Lung (tissue), 17 donors: ENCODE measurements at places on chromosomes 3 and 15. TPM values are rescaled to one million over a fixed set of nuclear protein-coding genes. Genes with fewer than 3 reads are reported as not detected.

DNA sequence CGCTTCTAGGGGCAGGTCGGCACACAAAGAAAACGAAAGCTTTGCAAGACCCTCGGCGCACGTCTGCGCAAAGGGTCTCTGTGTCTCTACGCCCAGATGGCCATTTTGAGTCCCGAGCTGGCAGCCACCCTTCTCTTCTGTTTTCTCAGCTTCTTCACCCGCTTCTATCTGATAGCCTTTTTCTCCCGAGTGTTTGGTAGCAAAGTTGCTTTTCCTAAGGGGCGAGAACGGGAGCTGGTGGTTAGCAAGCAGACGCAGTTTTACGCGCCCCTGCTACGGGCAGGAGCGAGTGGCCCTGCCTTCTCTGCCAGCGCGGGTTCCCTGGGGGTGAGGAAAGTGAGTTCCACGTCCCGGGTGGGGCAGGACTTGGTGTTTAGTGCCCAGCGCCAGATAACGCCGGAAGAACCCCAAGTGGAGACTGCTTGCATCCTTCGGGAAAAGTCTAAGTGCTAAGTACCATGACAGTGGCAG is 2.9 kb upstream of the MKRN2 start:
- H3K4me3 ChIP-seq, result peak overlapping the region; percentile 15
- no peaks in the 10 kb centered on the region for H3K27me3 ChIP-seq
- H3K4me1 ChIP-seq, result peaks cover 5% of the 10 kb centered on the region

GRCh38 chr3:102712896-102713295 is 278.1 kb downstream of the ZPLD1 start:
- no peaks in the 10 kb centered on the region for H3K4me1 ChIP-seq
- no peak for DNase-seq
- H3K27me3 ChIP-seq, result no peaks in the 10 kb centered on the region
- H3K36me3 ChIP-seq, result no peaks in the 10 kb centered on the region

DNA sequence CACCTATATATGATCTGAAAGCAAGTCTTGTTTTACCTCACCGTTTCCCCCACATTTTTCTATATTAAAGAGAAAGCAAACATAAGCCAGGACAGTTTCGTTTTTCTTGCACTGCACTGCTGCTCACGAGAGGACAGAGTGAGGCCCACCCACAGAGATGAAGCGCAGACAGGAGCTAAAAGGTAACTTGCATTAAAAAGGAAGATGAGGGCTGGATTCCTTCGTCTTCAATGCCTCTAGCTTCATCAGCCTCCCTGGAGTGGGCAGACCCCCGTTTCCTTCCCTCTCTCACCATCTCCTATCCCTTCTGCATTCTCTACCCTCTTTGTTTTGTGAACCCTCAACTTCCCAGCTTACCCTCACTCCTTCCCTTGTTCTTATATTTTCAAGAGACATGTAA is 18.9 kb downstream of the SUMF1 start:
- no peak for DNase-seq
- H3K4me1 ChIP-seq, result no peaks in the 10 kb centered on the region
- peaks cover 15% of the 10 kb centered on the region for H3K36me3 ChIP-seq
- H3K4me3 ChIP-seq, result no peak overlapping the region
- H3K27ac ChIP-seq, result no peak overlapping the region

GRAMD1C gene
- 12.9 TPM for total RNA-seq

DNA sequence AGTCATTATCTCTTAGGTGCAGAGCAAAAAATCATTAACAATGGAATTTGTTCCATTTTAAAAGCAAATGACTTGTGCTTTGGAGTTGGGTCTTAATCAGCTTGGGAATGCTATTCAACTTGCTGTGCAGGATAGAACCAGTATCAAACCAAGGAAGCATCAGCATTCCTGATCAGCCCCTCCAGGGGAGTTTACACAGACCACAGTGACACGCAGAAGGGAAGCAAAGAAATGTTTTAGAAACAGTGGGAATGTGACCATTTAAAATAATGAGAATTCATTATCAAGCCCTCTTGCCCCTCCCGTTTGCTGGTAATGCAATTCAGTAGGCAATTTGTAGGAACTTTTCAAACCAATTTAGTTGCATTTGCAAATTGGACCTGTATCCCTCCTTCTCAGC is 155.1 kb downstream of the LRTM1 start:
- no peaks in the 10 kb centered on the region for H3K27me3 ChIP-seq
- no peaks in the 10 kb centered on the region for H3K36me3 ChIP-seq
- no peak for DNase-seq
- H3K27ac ChIP-seq, result no peak overlapping the region
- H3K4me3 ChIP-seq, result no peak overlapping the region

DNA sequence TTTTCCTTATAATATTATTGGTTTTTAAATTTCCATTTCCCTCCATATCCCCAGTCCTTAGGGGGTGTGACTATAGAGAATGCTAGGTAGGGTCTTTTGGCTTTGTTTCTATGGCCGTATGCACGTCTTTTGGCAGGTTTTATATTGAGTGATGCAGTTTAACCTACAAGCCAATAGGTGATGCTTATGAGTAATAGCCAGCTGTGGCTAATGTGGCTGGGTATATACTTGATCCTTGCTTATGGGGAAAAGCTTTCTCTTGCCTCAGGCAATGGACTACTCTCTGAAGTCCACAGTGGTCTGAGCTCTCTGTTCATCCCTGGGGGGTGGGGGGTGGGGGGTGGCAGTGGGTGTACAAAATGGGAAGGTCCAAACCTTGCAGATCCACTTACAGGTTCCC is 223.9 kb downstream of the MFSD1 start:
- no peak for DNase-seq
- no peak overlapping the region for H3K4me3 ChIP-seq
- H3K4me1 ChIP-seq, result no peaks in the 10 kb centered on the region
- H3K27me3 ChIP-seq, result no peaks in the 10 kb centered on the region
- H3K27ac ChIP-seq, result no peak overlapping the region

- no peaks in the 10 kb centered on the region for H3K36me3 ChIP-seq
- no peak for DNase-seq
- no peak overlapping the region for H3K27ac ChIP-seq
- H3K4me3 ChIP-seq, result no peak overlapping the region
Observed at GRCh38 chr3:14765060-14765400, 53.7 kb upstream of the FGD5 start.

FOXL2NB gene
- not detected for total RNA-seq

CHRD gene
- 6.7 TPM for total RNA-seq

DNA sequence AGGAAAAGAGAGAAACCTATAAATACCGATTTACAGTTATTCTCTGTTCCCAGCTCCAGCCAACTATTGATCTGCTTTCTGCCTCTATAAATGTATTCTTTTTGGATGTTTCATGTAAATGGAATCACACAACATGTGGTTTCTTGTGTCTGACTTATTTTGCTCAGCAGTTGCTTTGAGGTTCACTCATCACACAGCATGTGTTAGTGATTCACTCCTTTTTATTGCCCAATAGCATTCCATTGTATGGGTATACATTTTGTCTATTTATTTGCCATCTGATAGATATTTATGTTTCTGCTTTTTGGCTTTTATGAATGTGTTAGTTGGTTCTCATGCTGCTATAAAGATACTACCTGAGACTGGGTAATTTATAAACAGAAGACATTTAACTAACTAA is 23.6 kb downstream of the CCR1 start:
- no peaks in the 10 kb centered on the region for H3K36me3 ChIP-seq
- no peaks in the 10 kb centered on the region for H3K27me3 ChIP-seq
- H3K4me3 ChIP-seq, result no peak overlapping the region
